Activated T-helper 1 cell treated with Interleukin-2 at 50 U/mL for 16 hours (primary cell): ENCODE measurements at places on chromosomes 16 and 17.

DNA sequence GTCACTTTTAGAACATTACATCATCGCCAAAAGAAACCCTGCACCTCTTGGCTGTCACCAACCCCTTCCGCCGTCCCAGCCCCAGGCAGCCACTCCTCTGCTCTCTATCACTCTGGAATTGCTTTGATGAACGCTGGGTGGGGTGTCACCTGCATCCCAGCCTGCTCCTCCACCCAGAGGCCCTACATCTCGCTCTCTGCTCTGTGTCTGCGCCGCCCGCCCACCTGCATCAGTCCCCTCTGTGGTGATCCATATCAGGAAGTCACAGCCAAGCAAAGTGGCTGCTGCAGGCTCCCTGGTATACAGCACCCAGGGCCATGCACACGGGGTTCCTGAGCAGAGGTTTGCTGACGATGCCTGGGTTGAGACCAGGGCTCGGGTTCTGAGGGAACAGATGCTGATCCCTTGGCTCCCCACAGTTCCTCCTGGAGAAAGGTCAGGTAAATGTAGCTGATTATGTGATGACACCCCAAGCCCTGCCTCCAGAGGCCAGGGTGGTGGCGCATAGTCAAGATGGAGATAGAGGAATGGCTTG is 30.8 kb downstream of the MPRIP start:
- DNase-seq = no peak

DNA sequence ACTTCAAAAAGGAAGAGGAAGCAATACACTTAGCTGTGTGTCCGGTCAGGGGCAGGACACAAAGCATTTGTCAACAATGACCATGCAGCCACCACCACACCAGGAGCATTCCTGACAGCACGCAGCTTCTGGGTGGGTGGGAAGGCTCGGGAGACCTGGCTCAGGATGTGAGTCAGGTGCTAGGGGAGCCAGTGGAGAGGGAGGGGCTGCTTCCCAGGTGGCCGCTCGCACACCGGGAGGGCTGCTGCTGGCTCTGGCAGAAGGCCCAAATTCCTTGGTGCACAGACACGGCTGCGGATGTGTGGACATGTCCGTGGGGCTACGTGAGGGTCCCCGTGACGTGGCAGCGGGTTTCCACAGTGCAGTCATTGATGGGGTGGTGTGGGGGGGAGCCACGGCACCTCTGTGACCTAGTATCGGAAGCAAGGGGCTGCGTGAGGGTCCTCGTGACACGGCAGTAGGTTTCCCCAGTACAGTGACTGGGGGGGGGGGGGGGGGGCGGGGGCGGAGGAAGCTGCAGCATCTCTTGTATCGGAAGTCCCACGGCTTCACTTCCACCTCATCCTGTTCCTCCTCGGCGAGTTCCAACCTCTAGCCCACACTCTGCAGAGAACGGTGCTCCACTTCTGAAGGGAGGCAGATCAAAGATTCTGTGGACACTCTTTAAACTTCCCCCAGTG is 112.8 kb downstream of the ZNF778 start:
- peak; percentile 13 for DNase-seq

- DNase-seq = no peak
Measured at GRCh38 chr16:67678354-67679023, 11.9 kb downstream of the C16orf86 start.

- DNase-seq = peak; percentile 56
Measured at GRCh38 chr16:23504453-23505179, 5.7 kb downstream of the GGA2 start.

GRCh38 chr17:29613352-29613837 is 9.3 kb downstream of the CORO6 start:
- peak; percentile 89 for DNase-seq

- no peak for DNase-seq
Measured at GRCh38 chr16:28597692-28598261, 927 bp upstream of the SULT1A2 start.

- peak; percentile 48 for DNase-seq
Measured at GRCh38 chr17:21041741-21042457, 912 bp downstream of the USP22 start.

GRCh38 chr16:74724820-74725549 is 24.3 kb upstream of the MLKL start:
- DNase-seq = no peak

DNA sequence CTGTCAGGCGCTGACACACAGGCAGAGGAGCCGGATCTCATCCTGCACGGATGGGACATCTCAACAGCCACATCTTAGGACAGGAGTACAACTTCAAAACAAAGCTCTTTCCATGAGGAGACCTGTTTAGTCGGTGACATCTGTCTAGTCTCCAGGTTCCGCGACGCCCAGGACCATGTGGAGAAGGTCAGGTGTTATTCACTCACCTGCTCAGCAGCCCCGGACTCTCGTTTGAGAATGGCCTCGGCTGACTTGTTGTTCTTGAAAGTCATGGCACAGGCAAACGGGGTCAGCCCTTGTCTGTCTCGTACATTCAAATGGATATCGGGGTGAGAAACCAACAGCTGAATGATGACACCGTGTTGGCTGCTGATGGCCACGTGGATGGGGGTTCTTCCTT is 35.7 kb downstream of the CYB5D2 start:
- DNase-seq = no peak

DNA sequence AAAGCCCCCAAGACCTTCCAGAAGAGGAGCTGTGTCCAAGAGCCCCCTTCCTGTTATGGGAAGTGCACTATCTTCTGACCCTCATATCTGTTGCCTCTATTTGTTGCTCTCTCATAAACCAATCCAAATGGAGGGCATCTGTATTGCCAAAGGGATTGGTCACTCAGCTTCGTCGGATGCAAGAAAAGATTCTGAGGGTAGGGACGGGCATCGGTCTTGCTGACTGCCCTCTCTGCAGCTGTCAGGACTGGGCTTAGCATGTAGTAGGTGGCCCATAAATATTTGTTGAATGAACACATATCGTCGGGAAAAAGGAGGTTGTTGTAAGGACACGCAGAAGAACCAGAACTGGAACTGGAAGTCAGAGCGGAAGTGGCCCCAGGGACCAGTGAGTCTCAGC is 44.1 kb downstream of the CCDC42 start:
- no peak for DNase-seq

- no peak for DNase-seq
Measured at GRCh38 chr16:47644661-47645060, 183.5 kb downstream of the PHKB start.
